Hepatocyte (in vitro differentiated cells): ENCODE measurements at places on chromosomes 4 and X.

DNA sequence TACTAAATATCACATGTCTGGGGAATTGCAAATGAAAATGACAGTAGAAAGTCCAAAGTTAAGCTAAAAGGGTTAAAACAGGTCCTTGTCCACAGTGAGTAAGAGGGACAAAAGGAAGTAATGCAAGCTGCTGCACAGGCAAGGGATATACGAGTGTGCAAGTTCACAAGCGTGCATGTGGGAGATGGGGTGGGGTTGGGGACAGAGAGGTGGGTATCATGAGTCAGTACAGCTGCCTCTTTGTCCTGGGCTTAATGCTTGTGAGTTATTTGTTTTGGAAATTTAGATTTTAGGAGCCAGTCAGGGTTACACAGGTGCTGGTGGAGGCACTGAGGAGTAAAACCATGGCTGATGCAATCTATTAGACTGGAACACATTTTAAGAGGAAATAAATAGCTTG is 3.3 kb upstream of the GPRASP2 start:
- DNase-seq, result no peak

- DNase-seq, result no peak
Measured at GRCh38 chr4:4440333-4441061, 53.6 kb downstream of the NSG1 start.

DNA sequence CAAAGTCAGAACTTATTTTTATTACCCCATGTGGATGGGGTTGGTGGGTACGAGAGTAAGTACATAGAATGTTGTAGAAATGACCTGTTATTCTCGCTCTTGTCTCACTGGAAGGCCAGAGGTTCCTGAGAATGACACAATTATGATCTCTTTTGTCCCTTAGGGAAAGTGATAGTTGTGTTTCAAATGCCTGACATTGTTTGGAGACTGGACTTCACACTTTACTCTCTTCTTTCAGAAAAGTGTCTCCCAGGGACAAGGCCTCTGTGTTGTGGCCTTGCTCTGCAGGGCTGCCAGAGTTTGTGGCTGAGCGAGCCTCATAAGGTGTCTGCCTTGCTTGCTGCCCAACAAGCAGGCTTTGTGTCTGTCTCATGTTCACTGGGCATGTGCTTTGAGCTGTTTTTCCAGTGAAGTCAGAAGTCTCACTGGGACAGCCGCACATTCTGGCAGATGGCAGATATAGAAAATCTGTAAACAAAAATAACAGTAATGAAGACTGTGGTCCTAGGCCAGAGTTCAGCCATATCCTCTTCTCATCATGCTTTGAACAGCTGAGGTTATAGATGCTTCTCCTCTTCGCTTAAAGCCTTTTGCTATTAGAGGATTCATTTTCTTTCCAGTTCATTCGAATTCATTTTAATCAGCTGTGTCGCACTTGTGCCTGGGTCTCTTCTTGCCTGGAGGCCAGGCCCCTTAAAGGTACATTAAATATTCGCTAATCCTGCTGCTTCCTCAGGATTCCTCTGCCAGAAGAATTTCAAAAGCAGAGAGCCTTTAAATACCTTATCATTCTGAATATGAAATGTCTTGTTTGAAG is 14.4 kb downstream of the PPEF1 start:
- no peak for DNase-seq

DNA sequence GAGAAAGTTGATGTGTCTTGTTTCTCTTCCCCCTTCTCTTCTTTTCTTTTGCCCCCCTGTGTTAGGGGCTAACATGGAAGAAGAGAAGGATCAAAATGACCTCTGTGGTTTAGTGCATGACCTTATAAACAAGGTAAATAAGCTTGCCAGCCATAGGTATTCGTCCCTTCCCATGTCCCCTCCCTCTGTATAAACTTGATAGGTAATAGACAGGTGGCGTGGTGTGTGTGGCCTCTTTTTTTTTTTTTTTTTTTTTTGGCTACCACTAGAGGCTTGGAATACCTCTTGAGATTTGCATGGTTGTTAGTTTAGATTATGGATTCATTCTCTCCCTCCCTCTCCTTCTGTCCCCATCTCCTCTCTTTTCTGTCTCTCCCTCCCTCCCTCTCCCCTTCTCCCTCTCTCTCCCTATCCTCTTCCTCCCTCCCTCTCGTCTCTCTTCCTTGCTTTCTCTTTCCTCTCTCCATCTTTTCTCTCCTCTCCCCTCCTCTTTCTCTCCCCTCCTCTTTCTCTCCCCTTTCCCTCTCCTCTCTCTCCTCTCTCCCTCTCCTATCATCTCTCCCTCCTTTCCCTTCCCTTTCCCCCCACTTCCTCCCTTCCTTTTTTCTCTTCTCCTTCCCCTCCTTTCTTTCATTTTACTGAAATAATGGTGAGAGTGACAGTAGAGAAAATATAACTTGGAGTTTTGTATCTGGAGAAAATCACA is 134.4 kb downstream of the AFF1 start:
- DNase-seq, result no peak

- no peak for DNase-seq
Measured at GRCh38 chr4:82397527-82397926, 23.7 kb upstream of the HNRNPD start.
